Stimulated activated CD4-positive, alpha-beta T cell treated with anti-CD3 and anti-CD28 coated beads, Interleukin-4, amount 100 ng/mL, for 48 hours (primary cell): ENCODE measurements at places on chromosomes 1 and 21.

- DNase-seq = no peak
Measured at GRCh38 chr1:12359359-12360133, 129.7 kb downstream of the VPS13D start.

DNA sequence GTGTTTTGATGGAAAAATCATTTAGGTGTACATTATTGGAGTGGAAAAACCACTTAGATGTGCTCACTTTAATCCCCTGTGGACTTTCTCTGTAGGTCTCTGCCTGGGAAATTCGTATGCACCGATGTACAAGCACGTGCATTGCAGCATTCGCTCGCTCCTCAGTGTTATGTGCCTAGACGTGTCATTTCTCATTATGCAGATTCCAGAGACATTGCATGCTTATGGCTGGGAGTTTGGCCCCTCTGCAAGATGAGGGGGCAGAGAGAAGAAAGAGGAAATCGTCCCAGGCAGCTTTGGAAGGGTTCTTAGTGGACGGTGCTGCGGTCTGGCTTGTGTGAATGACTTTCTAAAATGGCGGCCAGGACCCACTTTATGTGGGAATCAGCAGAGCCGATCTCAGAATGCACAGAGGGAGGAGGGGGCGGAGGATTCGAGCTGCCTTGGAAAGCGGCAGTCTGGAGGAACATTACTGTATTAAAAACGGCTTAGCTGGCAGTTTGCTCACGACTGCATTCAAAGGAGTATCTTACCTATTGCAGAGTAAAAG lies 2.3 kb downstream of the SPEN start:
- DNase-seq = peak; percentile 16

DNA sequence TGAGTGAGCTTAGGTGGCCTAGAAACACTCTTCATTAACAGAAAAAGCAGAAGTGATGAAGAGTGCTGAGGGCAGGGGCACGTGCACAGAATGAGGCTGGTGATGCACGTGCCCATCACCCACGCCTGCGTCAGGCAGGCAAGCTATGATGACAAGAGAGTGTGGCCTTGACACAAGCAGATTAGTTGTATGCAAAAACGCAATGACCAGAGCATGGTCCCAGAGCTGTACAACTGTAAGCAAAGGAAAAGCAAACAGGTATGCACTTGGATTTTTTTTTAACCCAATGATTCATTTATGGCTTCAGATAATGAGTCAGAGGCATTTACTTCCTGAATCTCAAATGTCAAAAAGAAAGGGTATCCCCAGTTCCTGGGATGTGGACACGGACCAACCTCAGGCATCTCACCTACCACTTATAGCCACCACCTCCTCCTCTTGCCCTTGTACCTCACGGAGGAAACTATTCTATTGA lies 9.1 kb upstream of the TMEM61 start:
- DNase-seq = no peak

- DNase-seq = no peak
Measured at GRCh38 chr1:166272155-166272554, 105.4 kb upstream of the FAM78B start.

- DNase-seq = no peak
Measured at GRCh38 chr1:110872366-110872744, 593 bp upstream of the CD53 start.

DNA sequence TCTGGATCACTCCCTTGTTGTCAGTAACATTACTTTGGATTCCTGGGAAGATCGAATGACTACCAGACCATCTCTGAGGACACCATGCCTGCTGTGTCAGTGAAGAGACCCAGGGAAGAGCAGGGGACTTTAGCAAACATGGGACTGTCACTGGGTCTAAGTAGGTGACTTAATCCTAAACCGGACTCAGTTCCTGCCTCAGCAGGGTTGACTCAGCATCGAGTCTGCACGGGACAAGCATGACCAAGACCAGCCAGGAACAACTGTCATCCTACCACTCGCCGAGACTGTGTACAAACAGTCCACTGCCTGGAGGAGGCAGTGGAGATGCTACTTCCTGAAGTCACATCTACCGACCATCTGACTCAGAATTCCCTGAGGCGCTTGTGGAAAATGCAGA lies 53.2 kb upstream of the RAB4A start:
- no peak for DNase-seq

DNA sequence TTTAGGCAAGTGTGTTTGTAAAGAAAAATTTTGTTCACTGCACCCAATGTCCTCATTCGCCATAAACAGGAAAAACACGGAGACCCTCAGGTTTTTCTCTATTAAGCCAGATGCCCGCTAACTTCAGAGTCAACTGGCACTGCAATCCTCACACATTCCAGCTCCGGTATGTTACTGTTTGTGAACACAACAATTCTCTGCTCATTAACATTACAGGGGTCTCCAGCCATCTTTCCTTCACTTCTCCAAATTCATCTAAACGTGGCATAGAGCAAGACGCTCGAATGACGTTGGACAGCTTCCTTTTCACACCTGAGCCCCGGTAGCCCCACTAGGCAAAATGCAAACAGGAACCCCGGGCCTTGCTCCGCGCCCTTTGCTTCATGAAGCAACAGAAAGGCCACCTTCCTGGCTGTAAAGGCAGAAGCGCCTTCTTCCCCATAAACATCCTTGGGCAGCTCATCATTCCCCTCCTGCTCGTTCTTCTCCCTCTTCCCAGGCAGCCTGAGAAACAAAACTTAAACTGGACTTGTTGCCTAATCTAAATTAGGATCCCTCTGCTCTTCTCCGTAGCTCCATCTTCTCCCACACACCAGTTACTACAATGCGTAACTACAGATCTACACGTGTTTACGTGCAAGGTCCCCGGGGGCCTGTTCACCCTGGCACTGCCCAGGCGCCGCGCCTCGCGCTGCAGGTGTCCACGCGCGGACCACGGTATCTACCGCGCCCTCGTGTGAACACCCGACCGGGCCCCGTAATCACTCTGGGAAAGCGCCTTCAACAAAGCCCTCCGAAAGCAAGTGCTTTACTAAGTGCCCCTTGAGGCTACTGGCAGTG lies 1.2 kb downstream of the LBR start:
- no peak for DNase-seq

GRCh38 chr1:24057171-24057570 lies 54.8 kb downstream of the MYOM3 start:
- DNase-seq = no peak

- DNase-seq = no peak
Measured at GRCh38 chr1:109199710-109200109, 14.0 kb upstream of the SARS1 start.
